Stimulated activated CD4-positive, alpha-beta T cell treated with anti-CD3 and anti-CD28 coated beads, Interleukin-12 subunit alpha, Interleukin-12 subunit beta, amount 100 ng/mL, for 24 hours (primary cell): ENCODE measurements at places on chromosomes 5 and 9.

DNA sequence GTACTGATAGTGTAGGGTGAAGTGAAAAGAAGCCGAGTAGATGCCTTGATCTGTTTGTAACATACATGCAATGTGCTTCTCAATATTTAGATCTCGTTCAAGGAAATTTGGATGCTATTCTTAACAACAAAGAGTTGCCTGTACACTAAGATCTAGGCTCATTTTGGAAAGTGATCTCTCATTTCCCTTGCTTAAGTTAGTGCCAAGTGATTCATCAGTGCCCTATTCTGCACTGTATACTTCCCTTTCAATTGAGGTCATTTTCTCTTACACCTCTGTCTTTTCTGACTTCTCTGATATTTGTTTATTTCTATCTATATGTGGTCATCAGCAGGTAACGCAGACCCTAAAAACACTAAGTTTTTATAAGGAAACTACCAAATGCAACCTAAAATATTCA, 528.6 kb upstream of the PTPRD start:
- no peak for DNase-seq

DNA sequence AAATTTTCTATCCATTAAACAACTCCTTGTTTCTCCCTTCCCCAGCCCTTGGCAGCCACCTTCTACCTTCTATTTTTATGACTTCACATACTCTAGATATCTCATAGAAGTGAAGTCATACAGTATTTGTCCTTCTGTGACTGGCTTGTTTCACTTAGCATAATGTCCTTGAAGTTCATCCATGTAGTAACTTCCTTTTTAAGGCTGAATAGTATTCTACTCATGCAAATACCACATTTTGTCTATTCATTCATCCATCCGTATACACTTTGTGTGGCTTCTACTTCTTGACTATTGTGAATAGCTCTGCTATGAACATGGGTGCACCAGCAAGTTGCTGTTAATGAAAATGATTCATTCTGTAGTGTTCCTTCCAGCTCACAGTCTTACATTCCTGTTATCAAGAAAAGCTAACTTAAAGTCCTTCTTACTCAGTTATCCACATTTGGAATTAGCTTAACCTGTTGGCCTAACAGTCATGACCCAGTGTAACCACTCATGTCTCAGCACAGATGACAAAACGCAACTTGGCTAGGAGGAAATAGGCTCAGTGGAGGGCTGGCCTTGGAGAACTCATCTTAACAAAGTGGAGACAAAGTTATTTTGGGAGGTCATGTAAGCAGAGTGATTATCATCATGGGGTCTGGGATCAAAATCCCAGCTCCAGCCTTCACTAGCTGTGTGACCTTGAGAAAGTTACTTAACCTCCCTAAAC, 129.7 kb upstream of the MAP3K1 start:
- DNase-seq: no peak

DNA sequence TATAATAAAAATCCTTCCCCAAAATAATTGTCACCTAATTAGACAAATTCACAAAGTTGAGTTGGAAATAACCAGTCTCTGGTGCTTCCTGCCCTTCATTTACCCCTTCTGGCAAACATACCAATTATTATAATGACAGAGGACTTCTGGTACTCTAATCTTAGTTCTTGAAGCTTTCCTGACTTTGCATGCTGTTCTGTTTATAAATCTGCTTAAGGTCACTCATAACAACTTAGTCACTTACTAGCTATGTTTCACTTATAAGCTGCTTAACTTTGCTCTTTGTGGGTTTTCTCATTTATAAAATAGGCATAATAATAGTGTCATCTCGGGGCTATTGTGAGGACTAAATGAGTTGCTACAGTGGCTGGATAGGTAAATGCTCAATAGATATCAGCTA, 446.5 kb downstream of the EFNA5 start:
- no peak for DNase-seq

DNA sequence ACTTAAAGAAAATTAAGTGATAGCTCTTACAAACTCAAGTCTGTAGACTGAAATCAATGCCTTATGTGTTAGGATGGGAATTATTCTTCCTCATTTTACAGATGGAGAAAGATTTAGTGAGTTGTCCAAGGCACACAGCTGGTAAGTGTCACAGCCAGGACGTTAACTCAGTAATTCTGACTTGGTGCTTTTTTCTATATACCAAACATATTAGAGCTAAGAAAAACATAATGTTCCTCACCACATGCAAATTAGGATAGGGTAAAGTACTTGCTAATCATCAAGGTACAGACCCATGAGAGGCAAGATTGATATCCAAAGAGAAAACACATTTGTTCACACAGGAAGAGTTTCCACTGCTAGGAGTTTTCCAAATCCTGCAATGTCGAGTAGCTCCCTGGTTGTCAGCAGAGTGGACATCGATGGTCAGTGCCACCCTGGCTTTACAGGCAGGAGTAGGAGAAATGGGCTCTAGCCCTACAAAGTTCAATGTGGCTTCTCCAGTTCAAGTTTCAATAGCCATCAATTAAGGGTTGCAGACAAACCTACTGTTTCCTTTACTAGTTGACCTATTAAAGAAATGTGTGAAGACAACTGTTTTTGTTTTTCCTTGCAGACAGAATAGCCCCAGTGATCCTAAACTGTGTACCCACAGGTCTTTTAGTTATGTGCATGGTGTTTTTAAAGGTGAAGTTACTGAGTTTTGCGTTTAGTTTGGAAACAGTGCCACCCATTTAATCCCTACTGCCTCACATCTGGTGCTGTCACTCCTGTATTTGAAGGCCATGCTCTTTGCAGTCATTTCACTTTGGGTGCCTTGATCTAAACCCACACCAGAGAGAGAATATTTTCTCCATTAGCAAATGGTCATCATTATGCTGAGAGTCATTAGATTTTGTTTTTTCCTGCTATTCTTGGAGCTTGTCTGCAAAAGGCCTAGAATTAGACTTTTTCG, 460.8 kb upstream of the SMARCA2 start:
- DNase-seq: no peak

GRCh38 chr5:113293975-113294310, 140.8 kb downstream of the TSSK1B start:
- no peak for DNase-seq

- DNase-seq: no peak
These were observed 124.4 kb downstream of the PLK2 start for GRCh38 chr5:58335518-58335917.

- no peak for DNase-seq
These were observed 48.2 kb upstream of the GARNL3 start for GRCh38 chr9:127216210-127216887.

DNA sequence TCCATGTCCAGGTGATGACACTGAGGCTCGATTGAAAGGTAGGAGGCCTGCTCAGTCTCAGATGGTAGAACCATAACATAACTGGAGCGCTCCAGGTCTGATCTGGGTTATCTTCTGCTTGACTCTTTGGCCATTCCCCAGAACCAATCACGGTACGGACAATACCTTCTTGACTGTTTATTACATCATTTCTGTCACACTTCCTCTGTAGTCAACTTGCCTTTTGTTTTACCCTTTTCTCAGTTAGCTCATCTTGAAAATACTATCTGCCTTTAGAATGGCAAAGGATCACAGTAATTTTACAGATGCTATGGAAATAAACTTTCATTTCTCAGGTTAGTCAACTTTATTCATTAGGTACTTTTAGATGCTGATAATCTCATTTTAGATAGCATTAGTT, 22.4 kb downstream of the GLRA1 start:
- no peak for DNase-seq

DNA sequence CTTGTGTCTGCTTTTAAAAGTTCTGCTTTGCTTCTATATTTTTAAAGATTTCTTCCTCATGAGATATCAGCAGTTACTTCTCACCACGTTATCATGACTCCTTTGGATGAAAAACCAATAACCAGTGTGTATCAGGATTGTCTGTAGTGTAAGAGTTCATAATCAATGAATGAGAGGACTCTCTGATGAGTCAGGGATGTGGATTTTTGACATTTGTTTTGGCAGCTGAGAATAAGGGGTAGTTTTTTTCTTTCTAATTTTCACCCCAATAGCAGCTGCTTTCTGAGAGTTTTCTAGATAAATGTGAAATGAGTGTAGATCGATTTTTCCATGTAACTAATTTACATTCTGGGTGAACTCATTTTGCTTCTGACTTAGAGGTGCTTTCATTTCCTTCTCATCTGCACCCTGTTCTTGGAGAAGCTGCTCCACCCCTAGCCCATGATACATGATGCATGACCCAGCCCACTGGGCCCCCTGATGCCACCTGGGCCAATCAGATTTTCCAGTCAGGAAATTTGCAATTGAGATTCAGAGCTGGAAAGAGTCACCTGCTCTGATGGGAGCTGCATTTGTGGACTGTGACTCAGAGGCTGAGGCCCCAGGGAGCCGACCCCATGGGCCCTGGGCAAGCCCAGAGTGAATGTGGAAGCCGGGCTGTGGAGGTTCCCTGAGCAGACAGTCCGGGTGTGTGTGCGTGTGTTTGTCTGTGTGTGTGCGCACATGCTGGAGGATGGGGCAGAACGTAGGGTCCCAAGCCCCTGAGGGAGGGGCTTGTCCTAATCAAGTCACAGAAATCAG, 159.3 kb downstream of the RGS3 start:
- peak; percentile 47 for DNase-seq

- no peak for DNase-seq
These were observed 34.3 kb upstream of the DAB2 start for GRCh38 chr5:39459071-39459470.

DNA sequence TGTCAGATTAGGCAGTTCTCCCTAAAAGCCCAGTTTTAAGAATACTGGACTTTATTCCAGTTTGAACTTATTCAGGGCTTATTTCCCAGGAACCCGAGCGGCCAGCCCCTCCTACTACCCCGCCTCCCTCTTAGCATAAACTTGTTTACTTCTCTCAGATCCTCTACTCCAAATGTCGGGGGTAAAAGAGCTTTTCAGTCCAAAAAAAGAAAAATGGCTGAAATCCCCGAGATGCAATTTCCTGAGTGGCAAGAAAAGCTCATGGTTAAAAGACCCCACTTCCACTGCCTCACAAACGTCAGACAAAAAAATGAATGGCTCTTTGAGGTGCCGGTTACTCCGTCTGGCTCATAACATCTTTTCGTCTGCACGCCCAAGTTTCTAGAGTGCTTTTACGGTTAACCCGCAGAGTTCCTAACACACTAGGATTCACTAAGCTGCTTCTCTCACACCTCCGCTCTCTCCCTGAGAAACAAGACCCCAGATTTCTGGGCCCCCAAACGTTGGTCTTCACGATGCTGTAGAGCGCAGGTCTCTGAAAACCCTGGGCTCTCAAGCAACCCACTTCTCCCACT, 402 bp downstream of the BRD8 start:
- no peak for DNase-seq

DNA sequence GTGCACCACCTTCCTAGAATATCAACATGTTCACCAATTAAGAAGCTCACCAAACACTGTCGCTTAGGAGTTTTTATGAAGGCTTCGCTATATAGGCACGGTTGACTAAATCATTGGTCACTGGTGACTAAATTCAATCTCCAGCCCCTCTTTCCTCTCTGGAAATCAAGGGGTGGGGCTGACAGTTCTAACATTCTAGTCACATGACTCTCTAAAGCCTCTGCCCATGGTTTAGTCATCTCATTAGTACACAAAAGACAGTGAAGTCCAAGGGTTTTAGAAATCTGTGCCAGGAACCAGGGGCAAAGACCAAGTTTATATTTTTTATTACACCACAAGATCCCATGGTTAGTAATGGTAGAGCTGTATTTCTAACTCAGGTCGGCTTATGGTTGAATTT, 243.2 kb downstream of the ELAVL2 start:
- DNase-seq: no peak

DNA sequence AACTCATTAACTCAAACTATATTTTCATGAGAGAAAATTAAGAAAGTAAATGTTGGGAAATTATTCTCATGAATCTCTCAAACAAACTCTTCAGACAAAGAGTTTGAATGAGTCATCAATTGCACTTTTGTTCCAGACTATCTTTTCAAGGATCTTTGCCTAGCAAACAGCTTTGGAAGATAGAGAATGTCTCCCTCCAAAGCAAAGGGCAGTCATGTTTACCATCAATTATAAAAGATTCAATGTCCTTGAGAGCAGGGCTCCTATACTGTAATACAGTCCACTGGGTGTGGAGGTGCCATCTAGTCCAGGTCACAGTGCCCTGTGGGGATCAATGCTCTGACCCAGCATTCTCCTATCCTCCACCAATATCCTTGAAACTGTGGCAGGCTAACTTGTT, 1429.3 kb downstream of the EFNA5 start:
- no peak for DNase-seq

- DNase-seq: no peak
These were observed 2.3 kb upstream of the FBXW11 start for GRCh38 chr5:172008689-172009141.
